GF-D8 (cell line): ENCODE measurements at places on chromosomes 1 and 21.

DNA sequence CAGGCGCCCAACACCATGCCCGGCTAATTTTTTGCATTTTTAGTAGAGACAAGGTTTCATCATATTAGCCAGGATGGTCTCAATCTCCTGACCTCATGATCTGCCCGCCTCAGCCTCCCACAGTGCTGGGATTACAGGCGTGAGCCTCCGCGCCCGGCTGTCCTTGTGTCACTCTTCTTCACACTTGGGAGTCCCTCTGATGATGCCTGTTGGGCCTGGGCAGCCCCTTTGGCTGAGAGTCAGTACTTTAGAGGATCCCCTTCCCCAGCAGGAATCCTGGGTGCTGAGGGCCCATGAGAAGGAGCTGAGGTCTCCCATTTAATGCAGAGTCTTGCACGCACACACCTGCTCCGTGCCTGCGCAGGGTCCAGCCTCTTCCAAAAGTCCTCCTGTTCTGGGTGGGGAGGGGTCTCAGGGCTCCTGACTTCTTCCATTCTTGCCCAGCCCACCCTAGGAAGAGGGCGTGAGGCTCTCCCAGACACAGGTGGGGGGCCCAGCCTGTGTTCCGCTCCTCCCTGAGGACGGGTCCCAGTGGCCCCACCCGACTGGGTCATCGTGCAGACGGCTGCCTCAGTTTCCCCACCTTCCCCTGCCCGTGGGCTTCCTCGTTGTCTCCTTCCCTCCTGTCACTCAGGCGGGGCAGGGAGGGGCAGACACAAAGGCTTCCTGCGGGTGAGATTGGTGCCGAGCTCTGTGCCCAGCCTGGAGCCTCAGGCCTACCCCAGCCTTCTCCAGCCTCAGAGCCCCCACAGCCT, 3.9 kb downstream of the TTLL10 start:
- DNase-seq = no peak

DNA sequence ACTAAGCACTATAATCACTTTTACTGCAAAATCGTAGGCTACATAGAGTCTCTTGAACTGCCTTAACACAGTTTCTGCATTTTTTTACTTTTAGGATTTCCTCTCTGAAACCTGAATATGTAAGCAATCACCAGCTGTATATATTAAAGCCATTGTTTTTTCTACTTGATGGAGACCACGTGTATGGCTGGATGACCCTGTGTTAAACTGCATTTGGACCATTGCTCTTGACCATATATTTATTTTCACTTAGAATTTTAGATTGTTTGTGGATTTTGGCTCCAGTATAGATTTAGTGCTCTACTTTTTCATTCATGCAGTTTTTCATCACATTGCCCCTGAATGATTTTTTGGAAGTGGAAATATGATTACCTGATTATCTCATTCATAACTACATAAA, 320.5 kb upstream of the SGIP1 start:
- DNase-seq = no peak

DNA sequence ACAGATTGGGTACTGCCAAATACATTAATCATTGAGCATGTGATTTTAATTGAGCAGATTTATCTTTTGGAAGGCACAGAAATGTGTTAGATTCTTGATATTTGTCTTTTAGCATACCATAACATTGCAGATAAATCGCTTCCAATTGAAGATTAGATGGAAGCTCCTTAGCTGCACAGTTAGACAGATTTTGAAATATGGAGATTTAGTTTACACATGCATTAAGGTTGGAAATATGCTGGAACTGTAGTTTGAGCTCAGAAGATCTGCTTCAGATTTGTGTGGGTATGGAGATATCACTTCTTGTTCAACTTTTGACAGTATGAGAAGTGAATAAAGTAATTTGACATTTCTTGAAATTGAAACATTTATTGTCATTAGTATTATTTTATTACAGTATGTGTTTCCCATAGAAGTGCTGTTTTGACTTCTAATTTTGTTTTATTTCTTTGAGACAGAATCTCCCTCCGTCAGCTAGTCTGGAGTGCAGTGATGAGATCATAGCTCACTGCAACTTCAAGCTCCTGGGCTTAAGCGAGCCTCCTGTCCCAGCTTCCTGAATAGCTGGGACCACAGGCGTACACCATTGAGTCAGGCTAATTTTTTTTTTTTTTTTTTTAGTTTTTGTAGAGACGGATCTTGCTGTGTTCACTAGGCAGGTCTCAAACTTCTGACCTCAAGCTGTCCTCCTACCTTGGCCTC, 29.1 kb downstream of the THRAP3 start:
- DNase-seq = no peak

GRCh38 chr1:164846731-164847691, 288.0 kb downstream of the PBX1 start:
- DNase-seq = no peak

DNA sequence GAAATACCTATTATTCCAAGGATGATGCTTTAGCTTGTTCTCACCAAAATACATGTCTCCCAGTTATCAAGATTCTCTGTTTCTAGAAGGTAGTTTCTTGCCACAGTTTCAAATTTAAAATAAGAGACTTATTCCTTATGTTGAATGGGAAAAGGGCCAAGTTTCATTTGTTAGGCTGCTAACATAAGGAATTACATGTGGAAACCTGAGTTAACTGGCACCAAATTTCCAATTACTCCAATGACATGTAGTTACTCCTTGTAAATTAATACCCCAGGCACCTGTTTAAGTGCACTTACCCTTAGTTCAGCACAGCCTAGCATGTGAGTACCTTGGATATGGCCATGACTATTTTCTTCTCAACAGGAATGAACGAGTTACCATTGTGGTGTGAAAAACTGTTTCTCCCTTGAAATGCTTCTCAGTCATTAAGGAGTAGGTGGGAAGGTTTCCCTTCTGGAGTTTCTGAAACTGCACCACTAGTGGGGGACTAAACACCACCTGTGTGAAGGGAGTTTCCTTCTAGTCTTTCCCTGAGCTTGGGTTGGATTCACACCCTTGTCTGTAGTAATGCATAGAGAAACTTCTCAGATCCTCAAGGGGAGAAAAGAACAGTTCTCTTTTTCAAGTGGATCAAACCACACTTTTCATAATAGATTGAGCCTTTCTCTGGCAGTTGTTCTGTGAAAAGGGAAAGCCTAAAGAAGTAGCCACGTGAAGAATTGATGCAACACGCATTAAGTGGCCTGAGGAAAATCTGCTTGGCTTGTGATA, 32.3 kb upstream of the LRRC8C start:
- no peak for DNase-seq

GRCh38 chr1:169184812-169185211, 78.3 kb downstream of the ATP1B1 start:
- no peak for DNase-seq

- DNase-seq = no peak
Observed at GRCh38 chr1:63888984-63889383, 115.2 kb downstream of the ROR1 start.

- no peak for DNase-seq
Observed at GRCh38 chr1:9996624-9997582, at the start of gene RBP7. TSS of gene RBP7 (plus strand) at chr1:9997228. CDS start at chr1:9997259, 31 bp downstream.

DNA sequence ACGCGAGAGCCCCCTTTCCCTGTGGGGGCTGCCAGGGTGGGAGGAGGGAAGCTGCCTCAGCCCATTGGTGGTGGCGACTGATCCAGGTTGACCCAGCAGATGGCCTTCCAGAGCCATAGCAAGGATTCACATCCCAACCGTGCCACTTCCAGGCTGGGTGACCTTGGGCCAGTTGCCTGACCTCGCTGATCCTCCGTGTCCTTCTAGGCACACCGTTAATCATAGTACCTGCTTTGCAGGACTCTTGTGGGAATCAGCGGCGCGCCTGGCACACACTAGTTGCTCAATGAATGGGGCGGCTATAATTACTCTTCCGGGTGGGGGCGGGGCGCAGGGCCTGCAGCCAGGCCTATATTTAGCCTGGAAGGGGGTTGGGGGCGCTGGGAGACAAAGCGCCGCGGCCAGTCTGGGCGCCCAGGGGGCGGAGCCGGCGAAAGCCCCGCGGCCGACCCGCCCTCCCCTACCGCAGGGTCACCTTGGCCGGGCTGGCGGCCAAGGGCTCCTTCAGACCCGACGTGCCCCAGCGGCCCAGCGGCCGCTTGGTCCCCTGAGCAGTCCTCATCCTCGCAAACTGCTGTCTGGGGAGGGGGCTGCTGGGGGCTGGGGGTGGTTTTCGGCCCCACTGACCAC, 5.1 kb downstream of the HSPB7 start:
- peak; percentile 5 for DNase-seq

GRCh38 chr1:160999376-160999775, 21.6 kb downstream of the F11R start:
- no peak for DNase-seq

DNA sequence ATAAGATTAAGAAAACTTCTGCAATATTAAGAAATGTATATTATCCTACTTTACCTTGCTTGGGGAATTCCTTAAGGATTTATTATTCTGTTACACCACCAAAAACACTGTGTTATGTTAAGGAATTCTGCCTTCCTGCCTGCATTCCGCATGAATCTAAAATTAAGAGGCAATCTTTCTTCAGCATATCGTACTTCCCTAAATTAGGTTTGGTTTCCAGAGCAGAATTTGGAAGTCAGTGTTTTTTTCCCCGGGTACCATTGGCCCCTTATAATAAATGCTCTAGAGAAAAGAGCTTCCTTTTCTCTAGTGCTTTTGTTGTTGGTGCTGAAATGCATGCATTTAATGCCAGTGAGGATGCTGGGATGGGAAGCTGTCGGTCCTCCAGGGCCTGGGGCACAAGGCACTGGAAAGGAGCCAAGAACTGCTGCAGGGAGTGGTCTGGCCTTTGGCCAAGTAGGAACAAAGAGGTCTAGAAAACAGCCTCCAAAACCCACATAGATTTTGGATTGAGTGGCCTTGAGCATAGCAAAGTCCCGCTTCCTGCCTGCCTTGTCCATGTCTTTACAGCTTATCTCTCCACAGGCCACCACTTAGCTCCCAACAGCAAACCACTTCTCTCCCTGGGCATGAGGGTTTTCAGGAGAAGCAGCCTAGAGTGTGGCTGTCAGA, 69.9 kb downstream of the RRAGC start:
- DNase-seq = no peak

GRCh38 chr1:220692436-220693228, 2.5 kb downstream of the C1orf115 start:
- no peak for DNase-seq

- no peak for DNase-seq
Observed at GRCh38 chr1:202807451-202807925, 733 bp downstream of the KDM5B start.

GRCh38 chr1:3577300-3577699, 34.0 kb downstream of the MEGF6 start:
- DNase-seq = peak; percentile 34

DNA sequence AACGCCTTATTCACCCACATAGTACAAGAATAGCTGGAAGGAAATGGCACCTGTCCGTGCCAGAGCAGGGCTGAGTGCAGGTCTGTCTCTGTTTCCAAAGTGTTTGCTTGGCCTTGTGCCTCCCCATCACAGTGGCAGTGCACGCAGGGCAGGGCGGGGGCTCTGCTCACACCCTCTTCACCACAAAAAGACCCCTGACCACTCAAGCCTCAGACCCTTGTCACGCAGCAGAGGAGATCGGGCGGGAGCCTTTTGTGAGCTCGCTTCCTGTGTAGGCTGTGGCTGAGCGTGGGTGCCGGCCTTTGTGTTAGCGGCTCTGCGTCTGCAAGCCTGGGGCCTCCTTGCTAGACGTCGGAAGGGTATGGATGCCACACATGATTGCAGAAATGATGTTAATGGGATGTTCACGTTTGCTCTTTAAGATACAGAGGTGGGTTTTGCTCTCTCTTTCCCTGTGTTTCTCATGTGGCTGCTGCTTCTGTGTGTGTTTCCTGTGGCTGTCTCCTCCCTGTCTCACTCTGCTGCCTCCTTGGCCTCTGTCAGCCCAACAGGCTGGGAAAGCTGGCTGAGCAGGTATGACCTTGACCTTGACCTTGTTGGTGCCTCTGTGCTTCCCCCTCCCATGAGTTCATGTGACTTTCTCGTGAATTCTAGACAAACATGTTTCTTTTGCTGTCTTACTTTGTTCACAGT, 45.4 kb downstream of the S100B start:
- DNase-seq = no peak

- DNase-seq = no peak
Observed at GRCh38 chr1:223706077-223706973, 6.0 kb upstream of the CAPN2 start.

DNA sequence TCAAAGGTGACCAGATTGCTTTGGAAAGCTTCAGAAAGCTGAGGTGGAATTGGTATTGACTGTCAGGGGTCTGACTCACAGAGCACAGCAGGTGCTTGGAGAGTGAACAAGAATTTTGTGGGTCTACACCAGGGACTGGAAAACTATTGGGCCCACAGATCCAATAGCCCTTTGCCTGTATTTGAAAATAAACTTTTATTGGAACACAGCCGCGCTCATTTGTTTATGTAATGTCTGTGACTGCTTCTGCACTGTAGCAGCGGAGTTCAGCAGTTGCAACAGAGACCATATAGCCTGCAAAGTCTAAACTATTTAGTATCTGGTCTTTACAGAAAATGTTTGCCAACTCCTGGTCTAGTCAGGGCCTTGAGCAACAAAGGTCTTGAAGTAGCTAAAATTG, 315.6 kb downstream of the NFIA start:
- DNase-seq = no peak

DNA sequence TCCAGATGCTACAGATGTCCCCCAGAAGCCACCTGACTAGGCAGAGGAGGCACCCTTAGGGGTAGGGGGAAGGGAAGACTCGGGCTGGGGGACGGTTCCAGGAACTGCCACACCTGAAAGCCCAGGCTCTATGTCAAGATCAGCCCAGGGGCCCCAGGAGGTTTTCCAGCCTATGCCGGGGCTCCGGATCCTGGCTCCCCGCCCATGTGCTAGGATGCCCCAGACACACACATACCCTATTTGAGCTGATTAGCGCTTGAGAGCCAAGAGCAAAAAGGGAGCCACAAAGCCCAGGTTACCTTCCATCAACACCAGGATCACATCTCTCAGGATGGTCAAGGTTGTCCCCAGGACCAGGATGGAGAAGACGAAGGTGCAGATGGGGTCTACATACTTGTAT, 4.5 kb downstream of the SLC30A2 start:
- no peak for DNase-seq

DNA sequence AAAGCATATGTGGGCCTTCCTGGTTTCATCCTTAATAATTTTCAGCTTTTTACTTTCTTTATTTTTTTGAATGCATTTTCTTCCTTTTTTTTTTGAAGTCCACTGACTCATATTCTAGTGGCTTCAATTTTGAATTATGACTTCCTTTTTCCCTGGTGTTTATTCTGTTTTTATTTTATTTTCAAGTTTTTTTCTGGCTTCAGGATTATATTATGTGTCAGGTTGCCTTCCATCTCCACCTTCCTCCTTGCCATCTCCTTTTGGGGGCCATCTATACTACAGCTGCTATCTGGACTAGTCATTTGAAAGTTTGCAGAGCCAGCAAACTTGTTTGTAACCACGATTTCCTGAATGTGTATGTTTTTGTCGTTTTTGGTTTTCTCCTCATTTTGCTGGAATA, 117.6 kb downstream of the LEPR start:
- DNase-seq = no peak

- DNase-seq = no peak
Observed at GRCh38 chr21:36608041-36608896, 90.6 kb upstream of the SIM2 start.

DNA sequence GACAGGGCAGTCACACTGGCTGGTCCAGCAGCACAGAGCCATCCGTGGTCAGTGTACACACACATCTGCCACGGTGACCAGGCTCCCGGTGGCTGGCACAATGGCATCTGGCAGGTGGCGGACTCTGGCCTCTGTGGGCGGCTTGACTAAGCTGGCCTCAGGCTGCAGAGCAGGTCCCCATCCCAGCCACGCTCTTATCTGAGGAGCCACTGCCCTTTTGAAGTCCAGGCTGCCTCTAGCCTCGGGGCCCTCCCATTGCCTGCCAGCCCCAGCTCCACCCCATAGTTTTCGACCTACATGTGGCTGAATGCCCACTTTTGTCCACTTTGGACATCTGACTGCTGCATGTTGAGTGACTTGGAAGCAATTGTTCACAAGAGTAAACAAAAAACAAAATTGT, 29.9 kb upstream of the EDN2 start:
- DNase-seq = no peak
